ENCODE measurements at places on chromosomes 13 and 19.

DNA sequence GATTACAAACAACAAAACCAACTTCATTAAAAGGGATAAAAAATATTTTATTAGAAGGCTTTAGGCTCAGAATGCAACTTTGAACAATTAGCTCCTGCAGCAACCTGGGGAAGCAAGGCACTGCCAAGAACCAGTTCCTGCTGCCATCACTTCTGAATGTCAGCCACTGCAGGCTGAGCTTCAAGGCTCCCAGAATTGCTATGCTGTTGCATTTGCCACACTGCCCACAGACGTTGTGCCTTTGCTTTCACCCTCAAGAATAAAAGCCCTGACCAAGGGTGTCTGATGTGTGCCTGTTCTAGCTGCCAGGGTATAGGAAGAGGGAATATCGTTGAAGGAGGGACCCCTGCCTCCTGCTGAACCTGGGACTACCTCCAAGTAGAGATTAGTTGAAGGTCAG, 238.4 kb downstream of the ITGBL1 start:
- DNase-seq, result no peak

DNA sequence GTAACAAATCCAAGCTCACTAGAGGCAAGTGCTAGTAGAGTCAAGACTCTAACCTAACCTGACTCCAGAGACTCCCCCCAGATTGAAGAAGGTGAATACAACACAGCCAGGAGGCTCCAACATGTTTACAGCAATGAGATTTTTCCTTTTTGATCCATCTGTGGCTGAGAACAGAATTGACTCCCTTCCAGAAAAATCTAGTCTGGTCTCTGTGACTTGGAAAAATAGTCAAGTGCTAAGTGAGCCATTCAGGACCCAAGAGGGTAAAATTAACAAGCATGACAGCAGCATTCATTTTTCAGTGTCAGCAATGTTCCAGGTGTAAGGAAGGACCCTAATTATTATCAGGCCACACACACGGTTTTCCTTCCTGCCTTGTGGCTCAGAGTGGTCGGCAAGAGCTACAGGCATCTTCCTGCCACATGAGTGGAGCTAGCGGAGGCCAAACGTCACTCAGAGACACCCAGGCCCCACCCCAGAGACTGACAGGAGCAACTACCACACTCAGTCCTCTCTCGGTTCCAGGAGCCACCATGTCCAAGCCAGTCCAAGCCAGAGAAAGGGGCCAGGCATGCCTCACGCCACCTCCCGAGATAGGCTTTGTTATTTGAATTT, 395.1 kb downstream of the FOXO1 start:
- no peak for DNase-seq

- DNase-seq, result no peak
Observed at GRCh38 chr13:100434010-100434763, 154.4 kb downstream of the GGACT start.

DNA sequence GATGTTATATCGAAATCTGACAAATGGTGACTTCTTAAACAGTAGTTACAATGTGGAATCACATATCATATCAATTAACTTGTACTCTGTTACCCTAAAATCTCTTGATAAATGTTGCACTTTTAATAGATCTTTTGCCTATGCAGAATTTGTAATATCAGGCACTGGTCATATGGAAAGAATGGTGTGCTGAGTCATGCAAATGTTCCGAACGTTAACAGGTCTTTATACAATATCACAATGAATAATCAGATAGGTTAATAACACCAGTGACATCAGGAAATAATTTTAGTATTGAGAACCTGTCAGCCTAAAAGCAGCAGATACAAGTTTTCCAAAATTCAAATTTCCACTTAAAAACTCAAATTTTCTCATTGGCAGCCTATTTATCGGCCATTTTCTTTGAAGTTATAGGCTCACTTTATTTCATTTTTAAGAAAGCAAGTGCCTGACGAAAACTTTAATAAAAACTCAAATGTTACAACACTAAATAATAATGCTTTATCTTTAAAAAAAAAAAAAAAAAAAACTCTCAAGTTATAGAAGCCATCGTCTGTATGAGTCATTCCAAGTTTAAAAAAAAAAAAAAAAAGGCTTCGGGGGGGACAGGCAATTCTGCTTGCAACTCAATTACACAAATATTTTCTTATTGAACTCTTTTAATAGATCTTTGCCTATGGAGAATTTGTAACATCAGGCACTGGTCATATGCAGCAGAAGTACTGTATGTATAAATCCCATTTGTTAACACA, 180.9 kb downstream of the DIAPH3 start:
- no peak for DNase-seq

GRCh38 chr19:8148410-8149260, 757 bp downstream of the FBN3 start:
- DNase-seq, result peak; percentile 63

Data from renal cortex interstitium (tissue), 15 donors.